Left kidney (tissue), 8 donors: ENCODE measurements at places on chromosomes 4 and X.

- DNase-seq, result peak; percentile 21
These were observed 49.5 kb downstream of the PHEX start for GRCh38 chrX:22081475-22082092.

DNA sequence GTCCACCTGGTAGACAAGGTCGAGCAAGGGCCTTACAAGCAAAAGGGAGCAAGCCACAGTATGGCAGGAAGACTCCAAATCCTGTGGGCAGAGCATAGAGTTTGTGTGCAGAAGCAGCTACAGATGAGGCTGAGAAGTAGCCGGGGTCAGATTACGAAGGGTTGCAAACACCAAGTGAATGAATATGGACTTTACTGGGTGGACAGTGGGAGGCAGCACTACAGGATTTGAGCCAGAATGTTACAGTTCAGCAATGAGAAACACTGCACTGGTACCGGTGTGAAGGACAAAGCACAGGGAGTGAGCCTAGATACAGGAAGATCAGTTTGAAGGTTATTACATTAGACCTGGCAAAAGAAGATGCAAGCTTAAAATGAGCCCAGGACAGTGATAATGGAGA lies 46.1 kb upstream of the HOPX start:
- DNase-seq, result no peak

GRCh38 chr4:185755451-185755850 lies 56.5 kb downstream of the SORBS2 start:
- no peak for DNase-seq

DNA sequence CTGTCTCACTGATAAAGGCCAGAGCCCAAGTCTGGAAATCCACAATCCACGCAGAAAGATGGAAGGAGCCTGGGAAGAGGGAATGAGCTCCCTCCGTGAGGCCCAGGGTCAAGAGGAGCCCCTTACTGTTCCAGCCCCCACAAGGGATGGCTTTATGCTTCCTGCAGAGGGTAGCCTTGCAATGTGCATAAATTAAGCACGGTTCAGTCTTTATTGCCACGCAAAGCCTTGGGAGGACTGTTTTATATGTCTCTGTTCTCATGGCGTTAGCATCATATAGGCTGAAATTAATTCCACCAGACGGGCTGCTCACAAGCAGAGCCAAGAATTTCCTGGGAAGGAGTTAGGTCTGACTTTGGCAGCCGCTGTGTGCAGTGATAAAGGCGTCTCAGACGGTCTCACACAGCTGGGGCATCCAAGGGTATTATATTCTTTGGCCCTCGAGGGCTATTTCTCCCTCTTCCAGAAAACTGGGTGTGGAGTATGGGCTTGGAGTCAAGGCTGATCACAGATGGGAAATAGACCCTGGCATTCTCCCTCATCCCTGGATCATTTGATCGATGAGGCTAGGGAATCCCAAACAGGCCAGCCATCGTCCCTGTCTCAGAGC lies 38.5 kb downstream of the CYTL1 start:
- DNase-seq, result no peak

GRCh38 chrX:150162141-150162540 lies 201.0 kb upstream of the MAMLD1 start:
- no peak for DNase-seq

GRCh38 chrX:69317721-69318120 lies 152.5 kb upstream of the PJA1 start:
- no peak for DNase-seq

GRCh38 chr4:19547463-19547862 lies 704.2 kb upstream of the SLIT2 start:
- DNase-seq, result no peak

GRCh38 chr4:42562016-42562415 lies 94.9 kb downstream of the ATP8A1 start:
- DNase-seq, result no peak

DNA sequence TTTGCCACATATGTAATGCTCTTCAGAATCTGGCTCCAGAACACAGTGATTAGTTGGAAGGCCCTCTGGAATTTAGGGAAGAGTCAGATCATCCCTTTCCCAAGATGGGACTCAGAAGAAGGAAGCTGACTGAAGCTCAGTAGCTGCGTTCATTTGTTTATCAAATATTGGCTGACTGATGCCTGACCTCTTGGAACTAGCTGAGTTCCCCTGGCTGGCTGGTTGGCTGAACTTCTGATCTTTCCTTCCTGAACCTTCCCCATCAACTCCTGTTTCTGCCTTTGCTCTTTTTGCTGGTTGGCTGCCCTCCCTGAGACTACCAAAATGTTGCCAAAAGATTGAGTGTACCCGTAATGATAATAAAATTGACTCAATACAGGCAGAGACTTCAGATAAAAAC lies 866.5 kb upstream of the INTU start:
- DNase-seq, result no peak

DNA sequence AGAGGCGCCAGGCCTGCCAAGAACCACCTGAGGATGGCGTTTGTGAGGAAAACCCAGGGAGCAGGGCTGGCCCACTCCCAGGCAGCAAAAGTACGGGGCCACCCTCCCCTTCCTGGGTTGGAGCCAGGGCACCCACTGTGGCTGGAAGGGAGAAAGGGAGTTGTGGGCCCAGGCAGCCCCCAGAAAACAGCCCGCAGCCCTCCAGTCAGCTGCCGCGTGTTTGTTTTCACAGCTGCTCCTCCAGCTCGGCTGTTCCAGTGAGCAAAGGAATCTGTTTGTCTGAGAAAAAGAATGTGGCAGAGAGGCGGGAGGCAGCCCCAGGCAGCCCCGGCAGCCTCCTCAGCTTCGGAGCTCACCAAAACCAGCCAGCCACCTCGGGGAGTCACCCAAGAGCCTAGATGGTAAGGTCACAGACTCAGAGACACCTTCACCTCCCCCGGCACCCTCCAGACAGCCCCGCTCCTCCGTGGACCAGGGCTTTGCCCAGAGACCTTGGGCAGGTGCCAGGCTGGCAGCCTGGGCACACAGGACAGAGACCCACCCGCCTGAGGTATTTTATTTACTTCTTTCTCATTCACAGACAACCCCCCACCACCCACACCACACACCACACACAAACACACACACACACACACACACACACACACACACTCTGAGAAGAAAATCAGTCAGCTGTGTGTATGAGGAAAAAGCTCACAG lies 338.1 kb downstream of the BCOR start:
- peak; percentile 57 for DNase-seq

DNA sequence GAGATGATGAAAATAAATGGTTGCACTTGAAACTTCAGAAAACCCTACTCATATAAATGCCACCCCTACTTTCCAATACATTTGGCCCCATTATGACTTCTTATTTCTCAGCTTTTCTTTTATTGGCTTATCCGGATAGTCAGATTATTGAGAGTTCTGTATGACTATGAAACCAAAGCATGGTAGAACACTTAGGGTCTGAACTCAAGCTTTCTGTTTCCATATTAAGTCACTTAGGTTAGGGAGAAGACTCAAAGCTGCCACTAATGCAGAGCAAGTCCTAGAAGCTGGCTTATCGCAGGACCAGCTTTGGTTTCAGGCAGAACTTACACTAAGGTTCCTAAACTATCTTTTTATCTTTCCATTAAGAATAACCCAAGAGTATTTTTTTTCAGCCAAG lies 229.9 kb upstream of the CPEB2 start:
- no peak for DNase-seq

DNA sequence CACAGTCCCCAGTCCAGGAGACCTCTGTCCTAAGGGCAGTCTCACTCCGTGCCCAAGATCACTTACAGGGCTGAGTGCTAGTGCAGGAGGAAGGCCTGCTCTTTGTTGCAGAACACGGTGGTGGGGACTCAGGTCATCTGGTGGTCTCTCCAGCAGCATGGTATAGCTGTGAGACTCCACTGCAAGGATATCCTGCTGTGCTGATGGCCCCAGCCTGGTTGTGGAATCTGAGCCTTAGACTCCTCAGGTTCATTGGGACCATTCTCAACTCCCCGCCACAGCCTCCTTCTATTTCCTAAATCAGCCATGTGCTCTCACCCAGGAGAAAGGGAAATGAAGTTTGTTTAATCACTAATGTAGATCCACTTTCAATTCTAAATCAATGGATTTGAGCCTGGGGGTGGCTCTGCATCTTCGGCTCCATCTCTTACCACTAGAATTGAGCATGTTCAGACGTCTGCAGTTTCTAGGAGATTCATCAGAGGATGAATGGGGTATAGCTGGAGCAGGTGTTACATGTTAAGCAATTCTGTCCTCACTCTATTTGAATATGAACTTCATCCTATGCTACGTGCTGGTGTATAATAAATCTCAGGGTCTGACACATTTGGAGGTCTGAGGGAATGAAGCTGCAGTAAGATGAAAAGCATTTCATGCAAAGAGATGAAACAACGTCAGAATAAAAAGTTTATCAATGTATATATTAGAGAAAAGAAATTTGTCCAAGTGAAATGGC lies 189.2 kb downstream of the MGST2 start:
- DNase-seq, result no peak

DNA sequence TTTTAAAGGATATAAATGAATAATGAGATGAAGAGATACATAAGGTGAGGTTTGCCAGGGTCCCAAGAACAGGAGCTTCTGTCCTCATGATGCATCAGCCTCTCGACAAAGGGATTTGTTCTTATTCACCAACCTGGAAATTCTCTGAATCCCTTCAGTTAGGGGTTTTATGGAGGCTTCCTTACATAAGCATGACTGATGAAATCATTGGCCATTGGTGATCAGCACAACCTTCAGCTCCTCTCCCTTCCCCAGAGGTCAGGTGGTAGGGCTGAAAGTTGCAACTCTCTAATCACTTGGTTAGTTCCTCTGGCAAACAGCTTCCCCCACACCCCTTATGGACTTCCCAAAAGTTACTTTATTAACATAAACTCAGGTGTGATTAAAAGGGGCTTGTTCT lies 222.0 kb downstream of the SPRY1 start:
- no peak for DNase-seq

DNA sequence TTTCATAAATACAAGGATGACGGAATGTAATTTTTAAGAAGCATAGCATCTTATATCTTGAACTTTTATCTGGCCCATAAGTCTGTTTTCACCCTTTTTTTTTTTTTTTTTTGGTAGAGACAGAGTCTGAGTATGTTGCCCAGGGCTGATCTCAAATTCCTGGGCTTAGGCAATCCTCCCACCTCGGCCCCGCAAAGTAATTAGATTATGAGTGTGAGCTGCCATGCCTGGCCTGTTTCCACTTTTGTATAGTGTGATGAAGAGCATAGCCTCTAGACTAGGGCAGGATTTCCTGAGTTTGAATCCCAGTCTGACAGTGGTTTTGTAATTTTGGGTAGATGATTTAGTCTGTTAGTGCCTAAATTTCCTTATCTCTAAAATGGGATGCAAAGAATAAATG lies 11.0 kb downstream of the STIM2 start:
- no peak for DNase-seq

DNA sequence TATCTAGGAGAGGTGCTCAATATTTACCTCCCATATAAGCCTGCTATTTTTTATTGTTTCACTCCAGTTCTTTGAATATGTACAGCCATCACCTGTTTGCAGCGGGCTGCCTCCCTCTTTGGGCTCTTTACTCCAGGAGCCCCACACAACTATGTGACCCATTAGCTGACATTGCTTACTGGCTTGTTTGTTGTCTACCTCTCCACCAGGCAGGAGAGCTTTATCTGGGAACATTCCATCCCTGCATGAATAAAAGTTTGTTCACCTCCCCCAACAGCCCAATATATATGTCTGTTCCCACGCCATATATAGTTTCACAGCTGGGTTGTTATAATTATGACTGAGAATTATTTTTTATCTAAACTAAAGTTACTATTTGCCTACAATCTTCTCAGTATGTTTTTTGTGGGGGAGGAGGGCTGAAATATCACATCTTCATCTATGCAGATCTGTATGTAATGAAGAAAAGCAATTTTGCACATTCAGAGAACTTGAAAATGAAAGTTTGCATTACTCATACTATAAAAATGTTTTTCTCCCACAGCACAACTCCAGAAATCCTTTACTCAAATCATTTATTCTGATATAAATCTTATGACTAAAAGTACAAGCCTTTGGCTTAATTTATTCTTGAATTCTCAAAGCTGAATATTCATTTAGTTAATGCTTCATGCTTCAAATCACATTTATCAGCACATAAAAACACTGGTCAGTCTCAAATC lies 61.2 kb upstream of the DAPP1 start:
- DNase-seq, result no peak

DNA sequence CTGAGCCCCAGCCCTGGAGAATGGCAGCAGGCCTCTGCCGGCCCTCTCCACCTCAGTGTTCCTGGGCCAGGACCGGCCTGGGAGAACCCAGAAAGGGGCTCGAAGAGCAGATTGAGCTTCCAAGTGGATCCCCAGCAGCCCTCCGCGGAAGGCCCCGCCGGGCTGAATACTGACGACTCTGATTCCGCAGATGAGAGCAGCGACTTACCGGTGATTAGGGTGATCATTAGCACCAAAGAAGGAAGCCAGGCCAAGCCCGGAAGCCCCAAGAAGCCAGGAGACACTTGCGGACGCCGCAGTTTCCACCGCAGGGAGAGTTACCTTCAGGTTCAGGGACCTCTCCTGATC lies 876 bp downstream of the LOC101059915 start:
- no peak for DNase-seq

GRCh38 chr4:683982-684622 lies 4.8 kb downstream of the SLC49A3 start:
- DNase-seq, result no peak

- no peak for DNase-seq
These were observed 213.8 kb upstream of the FGF13 start for GRCh38 chrX:138925330-138925729.

- DNase-seq, result no peak
These were observed 323.9 kb upstream of the PRPS2 start for GRCh38 chrX:12467321-12467720.

- no peak for DNase-seq
These were observed 151.0 kb downstream of the CAMK2D start for GRCh38 chr4:113610537-113610936.

- DNase-seq, result no peak
These were observed 210.4 kb downstream of the SPRY1 start for GRCh38 chr4:123606946-123607542.

DNA sequence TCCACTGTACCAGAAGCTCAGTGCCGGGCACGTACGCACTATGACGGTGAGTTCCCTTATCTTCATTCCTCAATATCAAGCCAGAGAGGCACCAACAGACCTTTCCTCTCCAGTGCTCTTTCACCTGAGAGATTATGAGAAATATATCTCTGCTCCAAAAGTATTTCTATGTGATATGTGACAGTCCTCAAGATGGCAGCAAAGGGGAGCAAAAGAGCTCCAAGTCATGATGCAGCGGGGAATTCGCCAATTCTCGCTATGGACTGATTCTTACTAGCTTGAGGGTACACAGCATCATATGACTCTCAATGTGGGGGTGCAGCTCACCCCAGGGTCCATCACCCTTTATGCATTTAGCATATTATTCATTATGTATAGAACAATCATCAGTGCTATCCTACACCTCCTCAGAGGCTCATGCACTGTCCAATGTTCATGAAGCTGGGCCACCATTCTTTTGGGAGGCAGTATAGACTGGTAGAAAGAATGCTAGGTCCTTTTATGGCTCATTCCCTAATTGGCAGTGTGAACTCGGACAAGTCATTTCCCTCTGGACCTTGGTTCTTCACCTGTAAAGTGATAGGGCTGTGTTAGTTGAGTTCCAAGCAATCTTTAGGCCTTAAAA lies 12.8 kb upstream of the IQSEC2 start:
- DNase-seq, result no peak
